ENCODE measurements at places on chromosomes 2 and 18.

GRCh38 chr2:234796045-234796591 is 155.7 kb upstream of the SH3BP4 start:
- no peak for DNase-seq

GRCh38 chr18:6255116-6255705 is 159.5 kb downstream of the L3MBTL4 start:
- no peak for DNase-seq

- no peak for DNase-seq
These were observed 165.3 kb upstream of the SMAD2 start for GRCh38 chr18:48095726-48096125.

DNA sequence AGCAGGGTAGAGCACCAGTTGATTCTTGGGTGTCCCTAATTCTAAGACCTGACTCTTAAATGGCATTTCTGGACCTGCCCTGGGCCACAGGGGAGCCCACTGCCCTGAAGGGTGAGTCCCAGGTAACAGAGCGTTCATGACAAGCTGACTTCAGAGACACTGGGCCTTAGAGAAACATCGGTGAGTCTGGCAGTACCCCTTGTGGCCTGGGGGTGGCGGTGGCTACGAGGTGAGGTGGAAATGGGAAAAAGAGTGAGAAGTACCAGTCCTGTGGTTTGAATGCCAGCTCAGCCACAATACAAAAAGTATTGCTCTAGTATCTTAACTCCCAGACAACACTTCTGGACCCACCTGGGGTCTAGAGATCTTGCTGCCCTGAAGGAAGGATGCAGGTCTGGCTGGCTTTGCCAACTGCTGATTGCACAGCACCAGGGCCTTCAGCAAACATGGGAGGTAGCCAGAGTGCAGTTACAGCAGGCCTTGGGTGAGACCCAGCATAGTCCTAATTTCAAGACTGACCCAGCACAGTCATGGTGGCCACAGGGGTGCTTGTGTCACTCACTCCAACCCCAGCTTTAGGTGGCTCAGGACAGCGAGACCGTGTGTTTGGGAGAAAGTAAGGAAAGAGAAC is 44.5 kb downstream of the USP34 start:
- DNase-seq, result peak; percentile 45

DNA sequence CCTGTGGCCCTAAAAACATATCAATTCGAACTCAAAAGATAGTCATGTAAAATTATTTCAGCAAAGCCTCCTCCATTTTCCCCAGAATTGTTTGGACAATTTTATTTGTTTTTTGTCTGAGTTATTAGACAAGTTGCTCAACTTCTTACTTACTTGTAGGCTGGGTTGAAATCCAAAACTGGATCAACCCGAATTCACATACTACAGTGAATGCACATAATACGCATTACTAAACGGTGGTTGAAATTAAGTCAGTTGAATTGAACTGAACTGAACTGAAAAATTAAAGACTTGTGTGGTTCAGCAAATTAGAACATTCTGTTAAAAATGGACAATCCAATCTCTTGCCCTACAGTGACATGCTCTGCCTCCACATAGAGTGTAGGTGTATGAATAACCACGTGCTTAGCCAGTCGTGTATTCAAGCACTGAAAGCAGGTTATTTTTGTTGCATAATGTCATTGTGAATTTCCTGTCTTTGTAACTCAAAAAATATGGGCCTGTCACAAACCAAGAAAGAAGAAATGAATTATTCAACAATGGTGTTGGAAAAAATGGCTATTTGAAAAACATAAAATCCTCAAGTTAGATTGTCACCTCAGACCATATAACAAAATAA is 441.0 kb downstream of the TXNL1 start:
- no peak for DNase-seq

GRCh38 chr2:17813010-17813741 is 3.1 kb upstream of the MSGN1 start:
- DNase-seq, result no peak

DNA sequence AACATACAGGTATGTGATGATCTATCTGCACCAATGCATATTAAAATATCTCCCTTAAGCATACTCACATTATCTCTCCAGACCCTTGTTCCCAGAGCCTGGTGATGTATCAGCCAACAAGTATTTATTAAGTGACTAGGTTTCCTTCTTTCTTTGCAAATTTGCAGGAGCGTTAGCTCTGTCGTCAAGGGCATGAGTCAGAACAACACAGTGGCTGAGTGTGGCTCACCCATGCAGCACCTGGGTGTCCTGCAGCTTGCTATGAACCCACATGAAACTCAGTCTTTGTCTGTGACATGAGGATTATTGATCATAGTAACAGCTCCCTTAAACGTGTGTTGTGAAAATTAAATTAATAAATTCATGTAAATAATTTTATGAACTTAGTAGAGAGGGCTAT is 96.6 kb downstream of the PIEZO2 start:
- no peak for DNase-seq

- no peak for DNase-seq
These were observed 52.6 kb upstream of the RAB27B start for GRCh38 chr18:54775686-54776085.

GRCh38 chr2:81078631-81079030 is 774.1 kb upstream of the LRRTM1 start:
- no peak for DNase-seq

GRCh38 chr2:26399771-26400376 is 1.8 kb upstream of the DRC1 start:
- DNase-seq, result no peak

DNA sequence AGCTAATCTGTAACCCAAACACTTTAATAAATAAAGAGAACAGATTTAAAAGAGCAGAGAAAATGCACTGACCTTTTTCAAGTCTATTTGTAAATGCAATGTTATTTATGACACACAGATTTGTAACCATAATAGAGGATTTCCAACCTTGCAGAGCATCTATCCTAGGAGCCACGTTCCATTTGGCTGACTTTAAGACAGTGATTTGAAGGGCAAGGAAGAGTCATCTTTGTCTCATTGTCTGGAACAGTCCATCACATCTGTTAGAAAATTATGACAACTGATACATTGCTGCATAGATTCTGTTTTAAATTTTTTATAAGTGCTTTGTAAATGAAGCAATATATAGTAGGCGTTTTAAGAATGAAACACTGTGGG is 90.8 kb upstream of the L3MBTL4 start:
- DNase-seq, result no peak

DNA sequence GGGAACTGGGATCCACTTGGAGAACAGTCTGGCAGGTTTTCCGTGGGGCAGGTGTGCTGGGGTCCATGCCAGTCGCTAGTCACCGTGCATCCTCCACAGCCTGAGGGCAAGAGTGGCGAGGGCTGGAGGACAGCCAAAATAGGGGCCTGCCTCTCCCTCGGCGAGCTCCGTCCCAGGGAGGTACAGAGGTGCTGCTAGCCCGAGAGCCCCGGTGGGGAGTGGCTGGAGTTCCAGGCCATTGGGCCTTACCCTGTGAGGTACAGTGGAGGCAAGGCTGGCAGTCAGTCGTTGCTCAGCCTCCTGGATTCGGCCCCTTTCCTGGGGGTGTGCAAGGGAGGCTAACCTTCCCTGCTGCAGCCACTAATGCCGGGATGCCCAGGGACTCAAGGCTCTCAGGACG is 406.6 kb downstream of the CMPK2 start:
- DNase-seq, result no peak

GRCh38 chr2:183112577-183112976 is 11.7 kb upstream of the NUP35 start:
- DNase-seq, result no peak

DNA sequence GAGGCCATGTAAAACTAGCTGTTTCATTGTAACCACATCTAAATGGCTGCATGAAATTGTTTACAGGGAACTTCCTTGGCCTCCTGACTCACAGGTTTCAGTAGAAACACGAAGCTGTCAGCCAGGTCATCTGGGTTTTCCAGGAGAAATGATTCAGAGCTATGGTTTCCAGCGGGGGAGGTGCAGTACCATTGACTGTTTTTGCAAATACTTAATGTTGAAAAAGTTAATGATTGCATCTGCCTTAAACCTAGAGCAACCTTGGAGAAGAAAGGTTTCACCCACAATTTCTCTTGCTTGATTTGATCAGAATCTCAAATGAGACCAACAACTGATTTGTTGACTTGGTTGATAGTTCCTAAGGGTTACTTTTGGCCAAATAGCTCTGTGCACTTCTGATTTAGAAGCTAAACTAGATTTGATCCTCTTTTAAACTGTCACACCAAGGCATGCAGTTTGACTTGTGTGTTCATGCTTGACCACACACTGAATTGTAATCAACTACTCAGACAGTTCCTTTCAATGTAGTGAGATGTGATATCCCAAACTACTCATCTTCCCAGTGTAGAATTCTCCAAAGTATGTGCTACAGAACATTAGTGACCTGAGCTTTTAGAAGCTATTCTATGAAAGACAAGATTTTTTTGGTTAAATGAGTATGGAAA is 193.5 kb upstream of the CHST9 start:
- no peak for DNase-seq

DNA sequence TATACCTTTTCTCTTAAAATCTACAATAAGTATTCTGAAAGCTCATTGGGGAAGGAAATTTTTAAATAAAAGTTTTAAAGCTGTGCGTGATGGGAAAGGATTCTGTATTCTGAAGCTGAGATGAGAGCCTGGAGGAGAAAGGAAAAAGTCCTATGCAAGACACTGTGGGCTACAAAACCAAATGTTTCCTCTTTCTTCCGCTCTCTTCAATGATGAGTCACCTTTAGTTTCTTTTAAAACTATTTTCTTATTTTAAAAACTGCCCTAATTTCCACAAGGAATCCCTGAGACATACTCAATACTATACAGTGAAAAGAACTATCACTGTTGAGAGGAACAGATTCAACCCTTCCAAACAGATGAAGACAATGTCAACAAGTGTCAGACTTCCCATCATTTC is 87.4 kb downstream of the INO80D start:
- DNase-seq, result no peak

DNA sequence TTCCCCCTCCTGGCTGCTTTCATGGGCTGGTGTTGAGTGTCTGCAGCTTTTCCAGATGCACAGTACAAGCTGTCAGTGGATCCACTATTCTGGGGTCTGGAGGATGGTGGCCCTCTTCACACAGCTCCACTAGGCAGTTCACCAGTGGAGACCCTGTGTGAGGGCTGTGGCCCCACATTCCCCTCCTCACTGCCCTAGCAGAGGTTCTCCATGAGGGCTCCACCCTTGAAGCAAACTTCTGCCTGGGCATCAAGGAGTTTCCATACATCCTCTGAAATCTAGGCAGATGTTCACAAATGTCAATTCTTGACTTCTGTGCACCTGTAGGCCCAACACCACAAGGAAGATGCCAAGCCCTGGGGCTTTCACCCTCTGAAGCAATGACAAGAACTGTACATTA is 1386.2 kb upstream of the ACVR2A start:
- no peak for DNase-seq

DNA sequence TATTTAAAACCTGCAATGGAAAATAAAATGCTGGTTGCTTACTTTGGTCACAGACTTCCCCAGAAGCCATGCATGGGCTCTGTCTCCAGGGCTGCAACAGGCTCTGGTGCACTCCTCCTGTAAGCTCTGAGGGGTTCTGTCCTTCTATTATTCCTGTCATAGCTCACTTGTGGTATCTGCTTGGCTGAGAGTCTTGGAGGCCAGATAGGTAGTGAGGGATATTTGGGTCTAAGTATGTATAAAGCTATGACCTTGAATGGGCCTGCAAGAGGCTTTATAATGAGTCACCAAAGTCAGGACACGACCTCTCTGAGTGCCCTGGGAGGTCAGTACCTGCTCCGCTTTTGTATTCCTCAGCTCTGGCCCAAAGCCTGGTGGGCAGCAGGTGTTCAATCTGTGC is 141.6 kb upstream of the CAPN13 start:
- no peak for DNase-seq

- DNase-seq, result no peak
These were observed 154.1 kb upstream of the ZNF804A start for GRCh38 chr2:184444217-184444616.

- DNase-seq, result no peak
These were observed 64.1 kb downstream of the EMILIN2 start for GRCh38 chr18:2910751-2911425.

DNA sequence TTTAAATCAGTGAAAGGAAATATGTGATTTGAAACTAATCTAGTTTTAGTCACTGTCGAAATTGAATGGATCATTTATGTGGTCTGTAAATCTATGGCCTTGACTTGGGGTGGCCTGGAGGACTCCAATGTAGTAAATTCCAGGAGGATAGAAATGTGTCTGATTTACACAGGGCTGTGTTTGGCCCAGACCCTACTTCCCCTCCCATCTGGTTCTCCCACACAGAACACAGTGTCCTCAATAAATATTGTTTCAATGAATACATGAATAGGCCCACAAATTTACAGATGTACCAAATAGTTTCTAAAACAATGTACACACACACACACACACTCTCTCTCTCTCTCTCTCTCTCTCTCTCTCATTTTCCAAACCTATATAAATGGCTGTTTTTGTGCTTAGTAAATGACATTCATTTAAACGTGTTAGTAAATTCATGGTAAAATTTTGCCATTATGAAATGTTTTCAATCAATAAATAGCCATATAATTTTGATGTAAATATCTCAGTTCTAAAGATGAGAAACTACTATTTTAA is 1.9 kb downstream of the CCDC68 start:
- DNase-seq, result no peak

- no peak for DNase-seq
These were observed 316.2 kb upstream of the THSD7B start for GRCh38 chr2:136448986-136449780.

DNA sequence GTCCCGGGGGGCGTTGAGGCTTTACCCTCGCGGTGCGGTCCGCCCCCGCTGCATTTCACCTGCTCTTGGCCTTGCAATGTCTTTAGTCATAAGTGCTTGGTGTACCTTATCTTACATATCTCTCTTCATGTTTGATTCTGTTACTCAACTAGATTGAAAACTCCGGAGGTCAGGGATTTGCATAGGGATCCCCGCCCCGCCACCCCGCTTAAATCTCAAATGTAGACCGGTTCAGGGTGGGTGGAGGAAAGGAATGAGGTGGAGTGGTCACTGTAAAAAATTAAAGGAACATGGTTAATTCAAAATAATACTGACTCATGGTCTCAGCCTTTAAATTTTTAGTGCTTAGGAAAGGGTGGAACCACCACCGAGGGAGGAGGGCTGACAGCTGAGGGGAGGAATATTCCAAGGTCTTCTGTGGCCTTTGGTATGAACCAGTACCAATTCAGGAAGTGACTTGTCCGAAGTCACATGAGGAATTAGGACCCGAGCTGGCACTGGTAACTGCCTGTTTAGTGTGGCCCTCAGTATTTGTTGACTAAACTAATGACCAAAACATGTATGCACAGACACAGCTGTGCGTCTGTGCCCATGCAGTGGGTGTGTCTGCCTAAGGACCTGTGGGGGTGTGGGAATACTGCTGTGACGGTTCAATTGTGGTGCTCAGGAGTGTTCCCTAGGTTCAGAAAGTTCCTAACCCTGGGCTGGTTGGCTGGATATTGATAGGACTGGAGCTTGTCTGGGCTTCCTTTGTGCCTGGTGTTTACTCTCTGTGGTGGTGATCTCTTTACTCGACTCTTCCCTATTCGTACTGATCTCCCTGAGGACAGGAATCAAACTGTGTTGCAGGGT is 1.0 kb downstream of the PLEKHB2 start:
- DNase-seq, result no peak

DNA sequence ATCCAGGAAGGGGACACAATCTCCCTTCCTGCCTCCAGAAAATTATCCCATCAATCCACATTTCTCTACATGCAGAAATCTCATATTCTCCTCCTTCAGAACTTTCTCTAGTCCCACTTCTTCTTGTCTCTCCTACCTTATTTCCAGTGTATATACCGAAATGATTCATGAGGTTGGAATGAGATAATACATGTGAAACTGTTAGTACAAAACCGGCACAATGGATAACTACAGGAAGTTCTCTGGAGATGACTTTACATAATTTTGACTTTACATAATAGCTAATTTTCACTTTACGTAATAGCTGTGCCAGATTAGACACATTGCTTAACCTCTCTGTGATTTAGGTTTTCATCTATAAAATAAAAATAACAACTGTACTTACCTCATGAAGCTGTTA is 801.3 kb downstream of the ERBB4 start:
- no peak for DNase-seq

Measured in stimulated activated CD4-positive, alpha-beta T cell treated with anti-CD3 and anti-CD28 coated beads, TNF-alpha, amount 100 ng/mL, for 1 hour (primary cell).